EL (cell line): ENCODE measurements at places on chromosomes 5 and 9.

DNA sequence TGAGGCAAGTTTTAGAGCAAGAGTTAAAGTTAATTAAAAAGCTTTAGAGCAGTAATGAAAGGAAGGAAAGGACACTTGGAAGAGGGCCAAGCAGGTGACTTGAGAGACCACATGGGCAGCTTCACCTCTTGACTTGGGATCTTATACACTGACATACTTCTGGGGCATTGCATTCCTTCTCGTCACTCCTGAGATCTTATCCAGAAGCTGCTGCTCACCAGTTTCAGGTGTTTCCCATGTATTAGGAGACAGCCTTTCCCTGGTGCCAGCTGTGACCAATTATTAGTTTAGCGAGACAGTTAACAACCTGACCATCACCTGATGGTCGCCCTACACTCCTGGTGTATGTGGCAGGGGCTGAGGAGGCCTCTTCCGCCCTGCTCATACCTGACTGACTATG, 382.1 kb downstream of the KDM4C start:
- no peak for DNase-seq

DNA sequence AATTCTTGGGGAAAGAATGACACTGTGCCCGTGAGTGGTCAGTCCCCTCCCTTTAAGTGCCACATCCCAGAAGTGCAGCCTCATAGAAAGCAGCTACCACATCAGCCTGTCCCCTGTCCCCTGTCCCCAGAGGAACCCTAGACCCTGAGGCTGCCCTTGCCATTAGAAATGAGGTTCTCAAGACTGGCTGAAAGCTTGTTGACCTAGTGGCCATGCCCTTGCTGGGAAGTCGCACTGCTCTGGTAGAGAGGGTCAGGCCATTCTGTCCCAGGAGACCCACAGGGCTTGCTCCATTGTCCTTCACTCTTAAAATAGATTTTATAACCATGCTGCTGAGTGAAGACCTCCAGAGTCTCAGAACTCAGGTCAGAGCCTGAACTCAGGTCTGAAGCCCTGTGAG, 184.5 kb downstream of the RGS3 start:
- no peak for DNase-seq

GRCh38 chr9:96612105-96612965, 7.3 kb downstream of the CDC14B start:
- DNase-seq: peak; percentile 85

DNA sequence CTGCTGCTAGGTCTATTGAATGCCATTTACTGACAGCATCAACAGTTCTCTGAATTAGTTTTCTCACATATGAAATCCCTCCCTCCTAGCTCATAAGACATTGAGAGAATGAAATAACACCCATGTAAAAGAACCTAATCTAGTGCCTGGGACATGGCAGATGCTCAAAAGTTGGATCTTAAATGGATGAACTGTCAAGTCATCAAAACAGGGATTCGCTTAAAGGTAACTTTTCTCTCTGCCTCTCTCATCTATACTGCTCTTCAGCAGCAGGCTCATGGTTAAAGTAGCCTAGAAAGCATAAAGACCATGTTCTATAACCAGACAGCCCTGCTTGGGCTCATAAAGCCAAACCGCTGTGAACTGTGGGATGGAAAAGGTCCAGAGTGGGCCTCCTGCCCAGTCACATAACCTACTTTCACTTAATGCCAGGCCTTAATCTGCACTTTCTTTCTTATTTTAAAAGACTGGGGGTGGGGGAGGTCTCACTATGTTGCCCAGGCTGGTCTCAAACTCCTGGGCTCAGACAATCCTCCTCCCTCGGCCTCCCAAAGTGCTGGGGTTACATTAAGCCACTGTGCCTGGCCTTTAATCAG, 3.7 kb downstream of the TMEM245 start:
- DNase-seq: no peak

DNA sequence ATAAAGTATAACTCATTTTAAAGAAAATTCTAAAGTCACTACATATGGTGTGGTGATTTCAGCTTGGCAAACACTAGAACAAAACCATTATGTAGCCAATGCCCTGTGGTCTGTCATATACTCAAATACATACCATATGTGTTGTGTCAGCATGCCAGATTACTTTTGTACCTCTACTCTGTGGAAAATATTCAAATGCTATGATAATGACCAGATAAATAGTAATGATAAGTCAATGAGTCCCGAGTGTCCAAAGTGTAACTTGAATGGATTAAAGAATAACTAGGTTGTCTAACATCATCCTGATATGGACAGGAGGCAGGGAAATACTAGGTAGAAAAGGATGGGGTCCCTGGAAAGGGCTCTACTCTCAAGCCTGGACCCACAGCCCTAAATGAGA, 58.0 kb upstream of the IL6ST start:
- DNase-seq: peak; percentile 44

DNA sequence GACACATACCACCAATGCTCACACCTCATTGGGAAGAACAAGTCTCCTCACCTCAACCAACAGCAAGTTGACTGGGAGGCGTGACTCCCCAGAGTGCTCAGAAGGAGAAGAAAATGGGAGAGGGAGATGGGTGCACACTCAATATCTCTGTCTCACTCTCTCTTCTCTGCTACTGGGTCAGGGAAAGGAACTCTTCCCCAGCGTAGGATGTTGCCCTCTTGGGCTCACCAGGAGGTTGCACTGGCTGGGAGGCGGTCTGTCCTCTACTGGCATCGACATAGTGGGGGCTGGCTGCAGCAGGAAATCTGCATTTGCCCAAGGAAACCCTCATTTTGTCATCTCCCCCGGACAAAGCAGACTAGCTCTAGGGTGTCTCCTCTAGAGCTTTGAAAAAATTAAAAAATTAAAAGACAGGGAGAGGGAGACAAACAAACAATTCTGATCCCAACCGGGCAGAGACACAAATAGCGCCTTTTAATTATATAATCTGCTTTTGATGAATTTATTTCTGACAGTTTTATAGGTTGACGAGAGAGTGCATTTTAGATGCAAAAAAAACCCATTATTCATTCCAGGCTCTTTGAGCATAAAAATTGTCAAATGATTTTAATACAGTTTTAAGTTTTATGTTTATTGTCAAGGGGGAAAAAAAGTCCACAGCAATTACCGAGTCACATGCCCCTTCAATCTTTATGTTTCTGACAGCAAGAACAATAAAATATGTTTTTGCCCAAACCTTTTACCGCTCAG, 179.3 kb upstream of the MVB12B start:
- no peak for DNase-seq

DNA sequence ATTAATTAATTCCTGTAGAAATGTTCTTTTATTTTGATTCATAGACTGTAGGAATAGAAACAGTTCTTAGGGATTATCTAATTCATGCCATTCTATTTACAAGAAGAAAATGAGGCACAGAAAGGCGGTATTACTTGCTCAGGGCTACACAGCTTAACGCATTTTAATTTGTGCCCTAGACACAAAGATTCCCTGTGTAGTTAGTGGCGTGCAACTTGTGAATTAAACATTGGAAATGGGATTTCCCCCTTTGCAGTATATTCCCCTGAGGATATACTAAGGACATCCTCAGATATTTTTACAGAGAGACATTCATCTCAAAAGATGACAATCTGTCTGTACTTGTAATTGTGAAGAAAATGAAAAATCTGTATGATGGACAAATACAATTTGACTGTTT, 108.1 kb downstream of the SGCD start:
- DNase-seq: no peak

- DNase-seq: no peak
Measured at GRCh38 chr9:128479262-128479661, 23.5 kb downstream of the ODF2 start.

GRCh38 chr5:86623785-86624483, 6.2 kb downstream of the COX7C start:
- no peak for DNase-seq

DNA sequence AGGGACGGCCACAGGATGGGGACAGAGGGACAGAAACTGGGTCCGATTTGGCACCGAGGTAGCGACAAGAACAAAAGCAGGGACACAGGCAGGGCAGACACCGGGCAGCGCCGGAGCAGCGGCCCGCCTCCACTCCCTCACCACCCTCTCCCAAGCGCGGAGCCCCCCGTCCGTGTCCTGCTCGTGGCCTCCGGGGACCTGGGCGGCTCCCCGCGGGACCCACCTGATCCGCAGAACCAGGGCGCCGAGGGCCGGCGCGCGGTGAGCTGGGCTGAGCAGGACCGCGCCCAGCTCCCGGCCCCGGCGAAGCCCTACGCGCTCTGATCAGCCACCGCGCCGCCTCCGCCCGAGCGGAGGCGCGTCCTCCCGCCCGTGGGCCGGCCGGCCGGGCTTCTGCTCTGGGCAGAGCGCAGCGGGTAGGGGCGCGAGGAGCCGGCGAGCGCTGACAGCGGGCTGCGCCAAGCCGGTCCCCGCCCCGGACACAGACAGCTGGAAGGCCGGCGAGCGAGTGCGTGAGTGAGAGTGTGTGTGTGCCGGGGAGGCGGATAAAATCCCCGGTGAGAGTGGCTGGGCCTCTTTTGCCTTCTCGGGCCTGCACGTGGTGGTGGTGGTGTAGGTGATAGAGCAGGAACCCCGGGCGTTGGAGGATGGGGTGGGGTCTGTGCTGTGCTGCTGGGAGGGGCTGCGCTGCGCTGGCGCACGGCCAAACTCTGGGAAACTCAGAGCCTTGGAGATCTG, at the start of gene GGTA1:
GGTA1 (minus strand) TSS at position 418 of the 738 bp plus-strand sequence. CDS start 31,922 bp downstream, outside the sequence.
- DNase-seq: peak; percentile 65

- peak; percentile 68 for DNase-seq
Measured at GRCh38 chr9:22240619-22241018, 206.0 kb upstream of the DMRTA1 start.

- DNase-seq: peak; percentile 63
Measured at GRCh38 chr9:16341177-16341576, 529.3 kb downstream of the BNC2 start.

DNA sequence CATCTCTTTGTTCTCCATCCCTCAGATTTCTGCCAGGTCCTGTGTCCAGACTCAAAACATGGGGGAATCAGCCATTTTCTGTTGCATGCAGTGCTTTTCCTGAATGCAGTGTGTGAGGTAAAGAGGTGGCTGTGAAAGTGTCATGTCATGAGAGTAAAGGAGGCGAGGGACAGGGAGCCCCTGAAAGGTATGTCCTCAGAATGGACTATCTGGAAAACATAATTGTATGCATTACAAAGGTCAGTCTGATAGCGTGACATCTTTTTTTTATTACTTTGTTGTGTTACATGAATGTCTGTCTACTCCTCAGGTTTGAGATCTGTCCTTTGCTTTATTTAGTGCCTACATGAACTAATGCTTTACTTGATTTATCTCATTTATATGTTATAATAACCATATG, 239.1 kb downstream of the MAN2A1 start:
- DNase-seq: no peak

GRCh38 chr5:40981420-40981819, 72.1 kb downstream of the C7 start:
- no peak for DNase-seq

DNA sequence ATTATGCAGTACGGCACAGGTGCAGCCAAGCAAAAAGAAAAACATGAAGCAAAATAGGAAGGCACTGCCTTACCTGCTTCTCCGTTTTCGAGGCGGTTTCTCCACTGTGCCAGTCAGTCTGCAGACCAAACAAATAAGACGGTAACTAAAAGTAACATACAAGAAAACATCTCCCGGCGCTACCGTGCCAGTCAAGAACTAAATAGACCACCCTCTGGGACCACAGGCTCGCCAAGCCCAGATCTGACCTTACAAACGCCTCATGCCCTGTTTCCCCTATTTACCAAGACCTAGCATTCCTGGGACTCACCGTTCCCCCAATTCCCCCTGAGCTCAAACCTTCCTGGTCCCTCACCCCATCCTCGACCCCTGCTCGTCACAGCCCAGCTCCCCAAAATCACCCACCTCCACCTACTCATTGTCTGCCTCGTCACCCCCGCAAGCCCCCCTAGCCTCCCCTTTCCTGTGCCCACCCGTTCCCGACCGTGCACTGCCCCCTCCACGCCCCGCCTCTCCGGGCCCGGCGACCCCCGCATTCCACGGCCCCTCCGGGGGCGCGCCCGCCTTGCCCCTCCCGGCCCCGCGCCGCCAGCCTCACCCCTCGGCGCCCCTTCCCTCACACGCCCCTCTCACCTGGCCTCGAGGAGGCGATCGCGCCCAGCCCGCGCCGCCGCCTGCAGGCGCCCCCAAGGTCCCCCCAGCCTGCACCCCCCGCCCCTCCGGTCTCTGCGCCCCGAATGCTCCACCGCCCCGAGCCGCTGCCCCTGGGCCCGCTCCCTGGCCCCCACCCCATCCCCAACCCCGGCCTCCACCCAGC, 560 bp downstream of the SCAI start:
- no peak for DNase-seq

DNA sequence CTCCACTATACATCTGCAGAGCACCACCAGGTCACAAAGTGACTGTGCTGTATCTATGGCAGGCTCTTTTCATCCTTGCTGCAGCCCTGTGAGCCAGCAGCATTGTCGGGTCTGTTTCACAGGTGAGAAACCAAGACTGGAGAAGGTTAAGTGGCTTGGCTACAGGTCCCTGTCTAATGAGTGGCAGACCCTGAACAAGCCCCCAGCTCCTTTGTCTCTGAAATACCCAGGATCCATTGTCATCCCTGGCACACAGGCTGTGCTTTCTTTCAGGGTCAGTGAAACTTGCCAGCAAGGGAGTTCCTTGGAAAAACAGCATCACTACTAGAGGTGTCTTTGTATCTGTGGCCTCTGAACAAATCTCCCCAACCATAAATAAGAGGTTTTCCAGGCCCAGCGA, 27.6 kb upstream of the CXCL14 start:
- DNase-seq: no peak

GRCh38 chr5:134541736-134542376, 16.4 kb downstream of the JADE2 start:
- DNase-seq: peak; percentile 31

- no peak for DNase-seq
Measured at GRCh38 chr9:127249877-127250276, 14.7 kb upstream of the GARNL3 start.

GRCh38 chr5:87015901-87016300, 251.8 kb upstream of the RASA1 start:
- DNase-seq: no peak

GRCh38 chr9:115629879-115630840, 512.2 kb upstream of the TNC start:
- DNase-seq: no peak

- DNase-seq: no peak
Measured at GRCh38 chr9:87275047-87275725, 222.5 kb upstream of the DAPK1 start.

GRCh38 chr5:64229163-64229774, 63.6 kb downstream of the RNF180 start:
- peak; percentile 34 for DNase-seq

DNA sequence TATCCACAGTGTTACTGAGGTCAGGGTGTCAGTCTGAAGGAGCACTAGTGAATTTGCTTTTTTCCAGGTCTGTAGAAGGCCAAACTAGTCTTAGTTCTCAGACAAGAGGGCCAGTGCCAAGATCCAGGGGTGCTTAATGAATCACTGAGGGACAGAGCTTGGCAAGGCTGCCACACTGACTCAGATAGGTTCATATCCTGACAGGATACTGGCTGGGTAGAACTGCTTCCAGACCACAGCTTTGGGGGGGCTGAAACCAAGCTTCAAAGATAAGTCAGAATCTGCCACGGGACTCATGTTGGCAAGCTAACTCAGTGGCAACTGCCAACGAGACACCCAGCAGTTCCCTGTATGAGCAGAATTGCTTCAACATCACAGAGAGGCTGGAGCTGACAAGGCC, 1125.4 kb downstream of the EFNA5 start:
- DNase-seq: no peak

GRCh38 chr9:12693141-12693540, at the start of gene TYRP1:
Gene TYRP1, plus strand, starts transcription at chr9:12693385. Its CDS starts 612 bp downstream, at chr9:12693997.
- DNase-seq: no peak

GRCh38 chr5:1244976-1245375, 19.8 kb downstream of the SLC6A18 start:
- no peak for DNase-seq
